ENCODE measurements at places on chromosomes 11 and 22.

DNA sequence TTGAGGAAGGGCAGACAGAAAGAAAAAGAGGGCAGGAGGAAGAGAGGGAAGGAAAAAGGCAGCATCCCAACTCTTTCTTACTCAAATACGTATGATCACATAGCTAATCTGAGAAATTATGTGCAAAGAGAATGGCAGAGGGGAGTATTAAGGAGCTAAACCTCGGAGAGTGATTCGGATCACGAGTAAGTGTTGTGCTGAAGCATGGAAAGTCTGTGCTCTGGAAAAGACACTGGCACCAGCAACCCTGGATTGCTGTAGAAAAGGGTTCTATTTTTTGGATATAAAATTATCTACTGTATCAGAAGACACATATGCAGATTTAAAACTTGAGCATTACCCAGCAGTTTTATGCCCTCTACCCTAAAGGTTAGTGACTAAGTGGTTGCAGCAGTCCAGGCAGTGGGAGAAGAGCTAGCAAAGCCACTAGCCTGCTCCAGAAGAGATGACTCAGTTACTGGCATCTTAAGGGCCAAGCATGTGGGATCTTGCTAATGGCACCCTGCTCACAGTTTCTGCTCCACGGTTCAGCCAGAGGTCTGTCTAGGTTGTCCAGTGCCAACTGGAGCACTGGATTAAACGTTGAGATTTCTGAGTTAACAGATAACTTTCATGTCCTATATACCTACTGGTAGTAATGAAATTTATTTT is 151.7 kb downstream of the SWAP70 start:
- DNase-seq, result no peak

- DNase-seq, result peak; percentile 37
These were observed 35.9 kb downstream of the CTSC start for GRCh38 chr11:88301488-88302140.

- no peak for DNase-seq
These were observed 62.2 kb downstream of the FAM181B start for GRCh38 chr11:82671451-82671850.

DNA sequence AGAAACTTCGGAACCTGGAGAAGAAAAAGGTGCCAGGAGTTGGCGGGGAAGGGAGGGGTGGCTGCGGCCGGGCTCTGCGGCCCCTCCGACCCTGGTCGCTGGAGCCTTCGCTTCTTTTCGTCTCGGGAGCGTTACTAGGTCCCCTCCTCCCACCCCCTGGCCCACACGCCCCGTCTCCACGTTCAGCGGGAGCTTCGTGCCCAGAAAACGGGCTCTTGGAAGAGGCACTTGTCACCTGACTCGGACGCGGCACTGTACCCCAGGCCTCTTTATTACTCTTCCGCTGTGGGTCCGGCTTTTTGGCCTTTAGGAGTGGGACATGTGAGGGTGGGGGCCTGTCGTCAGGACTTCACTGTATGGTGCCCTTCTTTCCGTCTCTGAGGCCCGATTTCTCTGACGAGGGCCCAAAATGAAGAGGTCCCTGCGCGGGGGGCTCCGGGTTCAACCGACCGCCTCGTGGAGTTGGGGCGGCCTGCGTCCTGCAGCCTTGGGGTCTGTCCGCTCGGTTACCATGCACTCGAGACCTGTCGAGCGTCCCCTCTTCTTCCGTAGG is 1.2 kb downstream of the CAPRIN1 start:
- DNase-seq, result no peak

DNA sequence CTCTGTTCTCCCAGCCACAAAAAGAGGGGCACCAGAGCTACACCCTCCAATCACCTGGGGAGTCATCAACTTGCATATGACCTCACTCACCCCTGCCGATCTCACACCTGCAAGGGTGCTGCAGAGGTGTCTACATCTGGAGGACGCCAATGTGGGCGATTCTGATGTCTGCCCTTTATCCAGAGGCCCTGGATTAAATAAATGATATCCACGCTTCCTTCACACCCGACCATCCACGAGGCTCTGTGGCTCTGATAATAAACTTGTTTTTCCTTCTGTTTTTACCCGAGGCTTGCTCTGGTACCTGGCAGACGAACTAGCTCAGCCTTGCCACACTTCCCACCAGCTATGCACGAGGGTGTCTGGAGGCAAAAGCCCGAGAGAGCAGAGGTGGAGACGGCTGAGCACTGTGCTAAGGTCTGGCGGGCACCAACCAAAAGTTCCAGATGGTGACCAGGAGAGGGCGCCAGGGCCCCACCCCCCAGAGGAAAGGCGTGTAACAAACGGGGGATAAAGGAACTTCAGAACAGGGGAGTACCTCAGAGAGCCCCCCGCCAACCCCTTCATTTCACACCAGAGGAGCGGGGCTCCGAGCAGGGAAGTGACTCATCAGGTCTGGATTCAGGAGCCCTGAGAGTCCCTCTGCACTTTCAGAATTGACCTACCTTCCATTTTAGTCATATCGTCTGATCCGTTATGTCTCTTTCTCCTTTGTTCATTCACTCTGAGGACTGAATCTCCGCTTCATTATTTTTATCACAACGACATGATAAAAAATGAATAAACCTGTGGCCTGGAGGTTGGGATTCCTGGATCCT is 13.5 kb downstream of the SCN3B start:
- no peak for DNase-seq

GRCh38 chr11:2436521-2437031 is 7.7 kb downstream of the TRPM5 start:
- DNase-seq, result no peak

DNA sequence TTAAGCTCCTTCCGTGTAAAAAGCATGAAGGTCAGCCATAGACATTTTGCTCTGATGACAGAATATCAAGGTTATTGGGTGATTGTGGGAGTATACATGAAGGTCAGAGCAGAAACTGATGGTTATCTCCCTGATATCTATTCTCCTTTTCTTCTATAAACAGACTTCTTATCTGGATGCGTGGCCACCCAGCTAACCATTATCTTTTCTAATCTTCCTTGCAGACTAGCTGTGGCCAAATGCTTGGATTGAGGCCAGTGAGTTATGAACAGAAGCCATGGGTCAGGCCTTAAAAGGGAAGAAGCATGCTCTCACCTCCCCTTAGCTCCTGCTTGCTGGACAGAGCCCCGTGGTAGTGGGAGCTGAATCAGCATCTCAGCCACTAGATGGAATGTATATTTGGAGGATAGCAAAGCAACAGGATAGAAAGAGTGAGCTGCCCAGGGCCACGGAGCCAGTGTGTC is 31.3 kb upstream of the LRRC55 start:
- DNase-seq, result no peak

GRCh38 chr11:107859459-107860239 is 1.1 kb upstream of the SLC35F2 start:
- DNase-seq, result peak; percentile 47

- DNase-seq, result no peak
These were observed 74.9 kb upstream of the NARS2 start for GRCh38 chr11:78649361-78650215.

- no peak for DNase-seq
These were observed 740.5 kb downstream of the BRD1 start for GRCh38 chr22:49087198-49087597.

- no peak for DNase-seq
These were observed 4.6 kb upstream of the ZBED5 start for GRCh38 chr11:10862446-10862845.

DNA sequence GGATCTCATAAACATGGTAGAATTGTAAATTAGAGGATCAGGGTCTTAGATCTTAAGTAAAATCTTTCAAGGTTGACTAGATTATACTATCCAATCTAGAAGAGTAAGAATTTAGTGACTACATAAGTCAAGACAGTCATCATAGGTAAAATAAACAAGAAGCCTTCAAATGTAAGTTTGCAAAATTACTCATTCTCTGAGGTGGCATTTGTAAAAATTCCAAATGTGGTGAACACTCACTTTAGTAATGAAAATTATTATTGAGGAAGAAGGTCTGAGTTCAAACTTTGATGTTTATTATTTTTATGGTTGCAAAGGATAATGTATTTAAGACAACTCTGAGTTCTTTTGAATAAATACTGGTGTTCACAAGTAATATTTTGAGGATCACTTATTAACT is 4.6 kb downstream of the HYLS1 start:
- DNase-seq, result no peak

DNA sequence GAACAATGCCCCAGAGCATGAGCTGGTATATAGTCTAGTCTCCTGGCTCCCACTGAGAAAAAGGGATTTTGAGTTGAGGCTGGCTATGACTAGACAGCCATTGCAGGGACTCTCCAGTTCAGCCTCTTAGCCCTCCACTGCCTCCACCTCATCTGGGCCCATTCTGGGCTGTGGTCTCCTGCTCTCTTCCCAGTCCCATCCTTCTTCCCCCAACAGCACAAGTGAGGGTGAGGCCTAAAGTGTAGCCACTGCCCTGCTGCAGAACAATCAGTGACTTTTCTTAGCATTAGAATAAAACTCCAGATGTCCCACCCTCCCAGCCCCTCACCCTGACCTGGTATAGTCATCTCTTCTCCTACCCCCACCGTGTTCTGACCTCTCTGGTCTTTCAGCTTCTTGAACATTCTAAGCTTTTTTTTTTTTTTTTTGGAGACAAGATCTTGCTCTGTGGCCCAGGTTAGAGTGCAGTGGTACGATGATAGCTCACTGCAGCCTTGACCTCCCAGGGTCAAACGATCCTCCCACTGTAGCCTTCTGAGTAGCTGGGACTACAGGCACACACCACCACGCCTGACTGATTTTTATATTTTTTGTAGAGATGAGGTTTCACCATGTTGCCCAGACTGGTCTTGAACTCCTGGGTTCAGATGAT is 4.3 kb downstream of the MED15 start:
- no peak for DNase-seq

DNA sequence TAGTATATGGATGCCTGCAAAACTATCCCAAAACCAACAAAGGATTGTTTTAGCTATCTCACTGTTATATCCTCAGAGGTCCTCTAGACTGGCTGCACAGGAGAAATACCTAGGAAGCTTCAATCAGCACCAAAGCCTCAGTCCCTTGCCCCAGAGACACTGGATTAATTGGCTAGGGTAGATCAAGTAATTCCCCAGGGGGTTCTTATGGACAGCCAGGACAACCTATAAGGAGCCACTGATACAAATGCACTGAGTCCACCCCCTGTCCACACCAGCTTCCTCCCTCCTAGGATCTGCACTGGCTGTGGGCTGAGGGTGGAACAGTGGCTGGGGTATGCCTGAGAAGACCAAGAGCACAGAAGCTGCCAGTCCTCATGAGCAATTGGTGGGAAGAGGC is 16.3 kb downstream of the ADORA2A start:
- no peak for DNase-seq
